ENCODE measurements at places on chromosomes 3 and 15.

DNA sequence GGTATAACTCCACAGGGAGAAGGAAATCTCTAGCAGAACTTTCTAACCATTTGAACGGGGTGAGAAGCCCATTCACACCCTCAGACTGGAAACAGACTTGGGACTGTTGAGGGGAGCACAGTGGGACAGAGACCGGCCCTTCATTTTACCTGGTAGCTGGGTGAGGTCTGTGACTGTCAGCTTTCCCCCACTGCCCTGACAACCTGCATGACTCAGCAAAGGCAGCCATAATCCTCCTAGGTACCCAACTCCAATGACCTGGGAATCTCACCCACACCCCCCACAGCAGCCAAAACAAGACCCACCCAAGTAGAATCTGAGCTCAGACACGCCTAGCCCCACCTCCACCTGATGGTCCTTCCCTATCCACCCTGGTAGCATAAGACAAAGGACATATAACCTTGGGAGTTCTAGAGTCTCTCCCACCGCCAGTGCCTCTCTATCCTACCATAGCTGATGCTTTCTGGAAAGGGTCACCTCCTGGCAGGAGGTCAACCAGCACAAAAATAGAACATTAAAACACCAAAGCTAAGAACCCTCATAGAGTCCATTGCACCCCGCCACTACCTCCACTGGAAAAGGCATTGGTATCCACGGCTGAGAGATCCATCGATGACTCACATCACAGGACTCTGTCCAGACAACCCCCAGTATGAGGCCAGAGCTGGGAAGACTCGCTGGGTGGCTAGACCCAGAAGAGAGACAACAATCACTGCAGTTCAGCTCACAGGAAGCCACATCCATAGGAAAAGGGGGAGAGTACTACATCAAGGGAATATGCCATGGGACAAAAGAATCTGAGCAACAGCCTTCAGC, 28.0 kb downstream of the SENP7 start:
- DNase-seq: no peak

- DNase-seq: no peak
Measured at GRCh38 chr3:59308684-59309083, 258.9 kb upstream of the CFAP20DC start.

GRCh38 chr3:156519758-156520162, 35.2 kb downstream of the SSR3 start:
- no peak for DNase-seq

DNA sequence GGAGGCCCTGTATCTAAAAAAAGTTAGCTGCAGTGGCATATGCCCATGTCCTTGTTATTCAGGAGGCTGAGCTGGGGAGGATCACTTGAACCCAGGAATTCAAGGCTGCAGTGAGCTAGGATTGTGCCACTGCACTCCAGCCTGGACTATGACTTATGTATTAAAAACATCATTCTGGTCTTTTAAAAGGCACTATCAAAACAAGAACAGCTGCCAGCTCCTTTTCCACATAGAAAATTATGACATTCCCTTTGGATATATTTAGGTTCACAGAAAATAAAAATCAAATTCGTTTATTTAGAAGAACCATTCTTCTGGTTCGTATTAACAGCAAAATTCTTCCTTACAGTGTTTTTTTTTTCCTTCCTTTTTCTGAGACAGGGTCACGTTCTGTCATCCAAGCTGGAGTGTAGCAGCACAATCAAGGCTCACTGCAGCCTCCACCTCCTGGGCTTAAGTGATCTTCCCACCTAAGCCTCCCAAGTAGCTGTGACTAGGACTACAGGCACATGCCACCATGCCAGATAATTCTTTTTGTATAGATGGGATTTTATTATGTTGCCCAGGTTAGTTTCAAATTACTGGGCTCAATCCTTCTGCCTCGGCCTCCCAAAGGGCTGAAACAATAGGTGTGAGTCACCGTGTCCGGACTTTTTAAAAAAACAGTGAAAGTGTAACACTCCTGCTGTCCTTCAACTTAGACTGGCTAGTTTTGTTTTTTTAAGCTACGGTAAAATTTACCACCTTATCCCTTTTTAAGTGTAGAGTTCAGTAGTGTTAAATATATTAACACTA, 13.9 kb downstream of the ICE2 start:
- DNase-seq: no peak

DNA sequence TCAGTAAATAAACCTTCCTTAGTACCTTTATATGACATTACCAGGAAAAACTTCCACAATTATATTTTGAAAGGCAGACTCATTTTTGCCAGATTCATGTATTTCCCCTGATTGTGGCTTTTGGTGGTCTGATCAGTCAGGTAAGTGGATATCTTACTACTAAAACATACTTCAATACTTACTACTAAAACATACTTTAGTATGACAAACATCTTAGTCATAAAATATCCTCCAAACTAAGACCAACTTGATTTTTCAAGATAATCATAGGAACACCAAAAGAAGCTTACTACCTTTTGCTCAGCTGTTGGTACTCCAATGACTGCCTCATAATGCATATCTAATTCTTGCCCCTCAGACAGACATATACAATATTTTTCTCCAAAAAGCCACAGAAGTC, 9.3 kb downstream of the TJP1 start:
- no peak for DNase-seq

DNA sequence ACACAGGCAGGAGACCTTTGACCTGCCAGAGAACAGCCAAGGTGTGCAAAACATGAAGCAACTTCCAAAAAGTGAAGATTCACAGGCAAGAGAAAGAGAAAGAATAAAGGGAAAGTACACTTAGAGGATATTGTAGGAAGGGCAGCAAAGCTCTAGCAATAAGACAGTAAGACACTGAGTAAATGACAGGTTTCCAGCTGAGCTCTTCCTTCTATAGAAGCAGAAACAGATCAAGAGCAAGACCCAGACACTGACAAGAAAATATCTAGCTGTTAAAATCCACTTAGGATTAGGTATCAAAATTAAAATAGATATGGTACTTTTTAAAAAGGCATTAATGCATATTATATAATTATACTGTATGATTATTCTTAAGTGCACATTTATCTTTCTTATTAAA, 333.4 kb downstream of the RAP2B start:
- no peak for DNase-seq

GRCh38 chr15:39239562-39239961, 341.3 kb upstream of the THBS1 start:
- DNase-seq: no peak
